ENCODE measurements at places on chromosomes 5 and 9.

GRCh38 chr5:1757511-1757910 lies 42.1 kb downstream of the MRPL36 start:
- DNase-seq = no peak

GRCh38 chr9:87606841-87607521 lies 109.3 kb downstream of the DAPK1 start:
- DNase-seq = no peak

DNA sequence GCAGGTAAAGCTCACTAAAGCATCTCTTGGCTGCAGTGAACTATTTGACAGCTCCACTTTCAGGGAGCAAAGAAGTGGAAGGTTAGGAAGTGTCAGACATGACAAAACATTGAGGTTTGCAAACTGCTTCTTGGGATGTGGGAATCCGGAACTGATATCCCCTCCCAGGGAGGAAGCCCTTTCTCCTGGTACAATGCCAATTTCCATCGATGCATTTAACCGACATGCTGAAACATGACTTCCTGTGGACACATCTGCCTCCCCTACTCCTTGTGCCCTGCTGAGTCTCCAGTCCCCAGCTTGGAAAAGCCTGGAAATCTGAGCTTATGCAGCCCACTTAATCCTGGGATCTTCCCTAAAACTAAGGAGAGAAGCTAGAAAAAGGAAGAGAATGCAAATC lies 323.1 kb upstream of the DAP start:
- DNase-seq = no peak

- DNase-seq = no peak
These were observed 30.1 kb downstream of the SLIT3 start for GRCh38 chr5:169270827-169271226.

- DNase-seq = no peak
These were observed 4.2 kb downstream of the SGCD start for GRCh38 chr5:156331181-156331580.

DNA sequence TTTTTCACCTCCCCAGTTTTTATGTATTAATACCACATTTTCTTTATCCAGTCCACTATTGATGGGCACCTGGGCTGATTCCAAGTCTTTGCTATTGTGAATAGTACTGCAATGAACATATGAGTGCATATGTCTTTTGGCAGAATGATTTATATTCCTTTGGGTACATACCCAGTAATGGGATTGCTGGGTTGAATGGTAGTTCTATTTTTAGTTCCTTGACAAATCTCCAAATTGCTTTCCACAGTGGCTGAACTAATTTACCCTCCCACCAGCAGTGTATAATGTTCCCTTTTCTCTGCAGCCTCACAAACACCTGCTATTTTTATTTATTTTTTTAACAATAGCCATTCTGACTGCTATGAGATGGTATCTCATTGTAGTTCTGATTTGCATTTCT lies 340.2 kb downstream of the ADAMTS6 start:
- DNase-seq = no peak

DNA sequence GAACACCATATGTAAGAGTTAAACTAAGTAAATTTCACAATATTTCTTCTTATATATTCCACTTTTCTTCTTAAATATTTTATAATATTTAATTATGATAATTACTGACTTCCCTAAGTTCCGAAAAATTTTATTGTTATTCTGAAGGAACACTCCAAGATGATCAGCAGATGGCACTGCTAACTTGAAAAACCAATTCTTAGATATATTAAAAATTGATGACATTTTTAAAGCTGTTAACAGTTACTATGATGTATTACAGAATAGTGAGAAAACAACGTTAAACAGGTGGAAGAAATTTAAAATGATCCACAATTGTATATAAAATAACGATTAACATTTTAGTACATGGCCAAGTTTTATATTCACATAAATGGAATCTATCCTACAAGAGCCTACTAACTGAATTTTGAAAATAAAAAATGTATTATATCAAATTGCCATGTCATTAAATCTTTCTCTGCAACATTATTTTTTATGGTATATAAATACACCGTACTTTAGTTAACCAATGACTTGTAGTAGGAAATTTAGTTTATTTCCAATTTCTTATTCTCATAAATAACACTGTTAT lies 30.1 kb upstream of the MUSK start:
- DNase-seq = no peak

DNA sequence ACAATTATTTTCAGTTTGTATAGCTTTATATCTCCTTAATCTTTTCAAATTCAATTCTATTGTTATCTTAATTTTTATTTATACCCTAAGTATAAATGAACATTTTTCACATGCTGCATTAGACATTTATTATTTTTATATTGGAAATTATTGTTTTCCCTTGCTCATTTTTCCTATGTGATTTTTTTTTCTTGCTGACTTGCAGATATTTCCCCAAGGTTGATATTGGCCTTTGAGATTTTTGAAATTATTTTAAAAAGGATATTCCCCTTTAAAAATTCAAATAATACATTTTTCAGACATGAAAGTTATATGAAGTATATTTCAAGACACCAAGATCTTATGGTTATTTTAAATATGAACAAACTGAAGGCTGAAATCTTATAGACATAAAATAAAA lies 234.2 kb downstream of the TRIM36 start:
- DNase-seq = no peak

- DNase-seq = no peak
These were observed 5.7 kb downstream of the GALNT10 start for GRCh38 chr5:154196281-154196680.

DNA sequence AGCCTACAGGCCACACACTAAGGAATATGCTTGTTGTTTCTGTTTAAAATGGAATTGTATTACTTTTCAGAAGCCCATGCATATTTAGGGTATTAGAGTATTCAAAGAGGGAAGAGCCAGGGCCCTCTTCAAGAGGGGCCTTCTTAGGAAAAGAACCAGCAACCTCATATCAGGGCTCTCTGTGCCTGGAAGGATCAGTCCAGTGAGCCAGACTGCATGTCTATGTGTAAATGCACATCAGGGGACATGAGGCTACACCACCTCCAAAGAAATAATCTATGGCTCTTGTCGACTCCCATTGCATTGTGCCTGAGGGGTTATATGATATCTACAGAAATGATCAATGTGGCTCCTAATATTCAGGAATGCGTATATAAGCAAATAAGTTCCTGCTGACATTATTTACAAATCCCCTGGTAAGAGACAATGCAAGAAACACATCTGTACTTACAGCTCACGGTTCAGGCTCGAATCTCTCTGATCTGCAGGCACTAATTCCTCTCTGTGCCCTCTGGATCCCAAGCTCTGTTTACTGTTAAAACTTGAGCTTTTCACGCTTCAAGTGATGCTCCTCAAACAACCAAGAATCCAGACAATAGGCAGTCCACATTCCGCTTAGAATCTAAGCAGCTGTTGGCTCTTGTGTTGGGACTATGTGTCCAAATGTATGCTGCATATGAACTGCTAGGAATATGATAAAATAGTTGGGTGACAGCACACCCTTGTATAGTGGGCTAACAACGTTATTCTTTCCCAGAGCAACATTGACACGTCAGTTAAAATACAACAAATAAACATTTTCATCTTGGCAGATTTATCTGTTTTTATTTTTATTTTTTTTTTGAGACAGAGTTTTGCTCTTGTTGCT lies 150.2 kb upstream of the KLF9 start:
- no peak for DNase-seq

DNA sequence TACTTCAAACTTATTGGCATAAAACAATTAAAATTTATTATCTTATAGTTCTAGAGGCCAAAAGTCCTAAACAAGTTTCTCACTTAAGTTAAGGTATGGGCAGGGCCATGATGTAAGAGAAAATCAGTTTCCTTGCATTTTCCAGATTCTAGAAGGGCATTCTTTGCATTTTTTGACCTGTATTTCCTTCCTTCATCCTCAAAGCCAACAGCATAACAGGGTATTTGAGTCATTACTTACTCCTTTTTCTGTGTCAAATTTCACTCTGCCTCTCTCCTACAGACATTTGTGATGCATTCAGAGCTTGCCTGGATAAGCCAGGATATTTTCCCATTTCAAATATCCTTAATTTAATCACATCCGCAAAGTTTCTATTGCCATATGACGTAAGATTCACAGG lies 1499.0 kb downstream of the EFNA5 start:
- no peak for DNase-seq

- DNase-seq = no peak
These were observed 1435.2 kb upstream of the CDH9 start for GRCh38 chr5:28473531-28474107.

DNA sequence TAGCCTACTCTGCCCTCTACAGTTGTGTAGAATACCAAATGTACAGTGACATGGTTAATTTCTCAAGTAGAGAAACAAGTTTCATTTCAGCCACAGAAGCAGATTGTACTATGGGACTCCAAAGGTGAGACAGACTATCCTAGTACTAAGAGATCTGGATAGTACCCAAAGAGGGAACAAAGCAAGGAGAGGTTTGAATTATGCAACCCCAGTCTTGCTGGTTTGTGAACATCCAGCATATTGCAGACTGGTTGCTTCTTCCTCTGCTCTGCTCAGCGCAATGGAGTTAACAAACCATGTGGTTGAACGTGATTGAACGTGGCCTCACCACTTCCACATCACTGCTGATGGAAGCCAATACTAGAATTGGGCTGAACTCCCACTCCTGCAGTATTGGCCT lies 43.3 kb upstream of the ALDOB start:
- no peak for DNase-seq

DNA sequence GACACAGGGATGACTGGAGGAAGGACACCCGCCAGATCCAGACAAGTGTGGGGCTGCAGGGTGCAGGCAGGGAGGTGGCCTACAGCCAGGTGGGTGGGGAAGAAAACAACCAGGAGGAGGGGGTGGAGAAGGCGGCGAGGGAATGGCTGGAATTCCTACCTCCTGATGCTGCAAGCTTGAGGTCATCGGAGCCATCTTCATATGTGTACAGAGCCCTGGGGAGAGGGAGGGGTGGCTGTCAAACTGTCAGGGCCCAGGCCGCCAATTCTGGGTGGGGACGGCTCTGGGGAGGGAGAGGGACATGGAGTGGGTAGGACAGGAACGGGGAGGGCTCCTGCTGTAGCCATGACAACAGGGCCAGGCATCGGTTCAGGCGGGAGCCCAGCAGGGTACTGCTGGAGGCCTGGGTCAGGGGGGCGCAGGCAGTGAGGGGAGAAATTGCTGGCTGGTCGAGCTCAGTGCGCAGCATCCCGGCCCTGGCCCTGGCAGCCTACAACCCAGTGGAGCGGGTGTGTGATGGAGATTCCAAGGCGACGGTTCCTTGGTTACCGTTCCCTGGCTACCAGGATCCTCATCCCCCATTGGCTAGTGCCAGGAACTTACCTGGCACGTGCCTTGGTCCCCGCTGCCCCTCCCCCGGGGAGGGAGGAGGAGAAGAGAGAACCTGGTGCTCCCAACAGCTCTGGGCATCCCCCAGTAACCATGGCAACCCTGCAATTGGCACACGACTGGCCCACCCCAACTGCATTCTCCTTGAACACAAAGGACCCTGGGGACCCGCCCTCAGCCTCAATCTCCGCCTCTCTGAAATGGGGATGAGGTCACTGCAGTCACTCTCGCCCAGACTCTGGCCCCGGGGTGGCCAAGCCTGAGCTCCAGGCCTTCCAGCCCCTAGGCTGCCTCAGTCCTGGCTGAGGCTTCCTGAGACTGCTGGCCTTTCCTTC lies 4.5 kb downstream of the DBN1 start:
- DNase-seq = no peak

DNA sequence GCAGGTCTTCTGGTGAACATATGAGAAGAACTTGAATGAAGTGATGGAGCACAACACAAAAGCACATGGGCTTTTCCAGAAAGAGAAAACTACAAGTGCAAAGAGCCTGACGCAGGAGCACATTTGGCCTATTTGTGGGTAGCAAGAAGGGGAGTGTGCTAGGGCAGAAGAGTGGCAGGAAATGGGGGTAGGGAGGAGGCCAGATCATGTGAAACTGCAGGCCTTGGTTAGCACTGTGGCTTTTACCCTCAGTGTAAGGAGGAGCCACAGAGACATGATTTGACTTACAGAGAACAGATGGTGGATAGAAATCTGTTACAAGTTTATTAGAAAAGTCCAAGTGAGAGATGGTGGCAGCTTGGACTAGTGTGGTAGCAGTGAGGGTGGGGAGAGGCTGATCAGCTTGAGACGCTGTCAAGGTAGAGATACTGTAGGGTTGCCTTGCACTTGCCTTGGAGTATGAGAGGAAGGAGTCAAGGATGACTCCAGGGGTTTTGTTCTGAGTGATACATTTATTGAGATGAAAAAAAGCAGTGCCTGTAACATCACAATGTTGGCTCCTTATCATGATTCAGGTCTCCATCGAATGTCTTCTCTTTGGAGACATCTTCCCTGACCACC lies 126.7 kb downstream of the PPP2R2B start:
- DNase-seq = no peak

DNA sequence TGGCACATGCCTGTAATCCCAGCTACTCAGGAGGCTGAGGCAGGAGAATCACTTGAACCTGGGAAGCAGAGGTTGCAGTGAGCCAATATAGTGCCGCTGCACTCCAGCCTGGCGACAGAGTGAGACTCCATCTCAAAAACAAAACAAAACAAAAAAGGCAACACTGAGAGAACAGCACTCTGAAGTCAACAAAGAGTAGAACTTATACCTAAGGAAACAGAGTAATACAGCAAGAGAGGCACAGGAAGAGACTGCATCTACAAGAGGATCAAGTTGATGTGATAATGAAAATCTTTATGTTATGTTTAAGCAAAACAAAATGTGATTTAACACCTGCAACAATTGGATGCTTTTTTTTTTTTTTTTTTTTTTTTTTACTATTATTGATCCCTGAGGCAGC lies 33.1 kb downstream of the FYB1 start:
- DNase-seq = no peak

GRCh38 chr9:89844075-89844474 lies 239.3 kb downstream of the GADD45G start:
- DNase-seq = no peak

DNA sequence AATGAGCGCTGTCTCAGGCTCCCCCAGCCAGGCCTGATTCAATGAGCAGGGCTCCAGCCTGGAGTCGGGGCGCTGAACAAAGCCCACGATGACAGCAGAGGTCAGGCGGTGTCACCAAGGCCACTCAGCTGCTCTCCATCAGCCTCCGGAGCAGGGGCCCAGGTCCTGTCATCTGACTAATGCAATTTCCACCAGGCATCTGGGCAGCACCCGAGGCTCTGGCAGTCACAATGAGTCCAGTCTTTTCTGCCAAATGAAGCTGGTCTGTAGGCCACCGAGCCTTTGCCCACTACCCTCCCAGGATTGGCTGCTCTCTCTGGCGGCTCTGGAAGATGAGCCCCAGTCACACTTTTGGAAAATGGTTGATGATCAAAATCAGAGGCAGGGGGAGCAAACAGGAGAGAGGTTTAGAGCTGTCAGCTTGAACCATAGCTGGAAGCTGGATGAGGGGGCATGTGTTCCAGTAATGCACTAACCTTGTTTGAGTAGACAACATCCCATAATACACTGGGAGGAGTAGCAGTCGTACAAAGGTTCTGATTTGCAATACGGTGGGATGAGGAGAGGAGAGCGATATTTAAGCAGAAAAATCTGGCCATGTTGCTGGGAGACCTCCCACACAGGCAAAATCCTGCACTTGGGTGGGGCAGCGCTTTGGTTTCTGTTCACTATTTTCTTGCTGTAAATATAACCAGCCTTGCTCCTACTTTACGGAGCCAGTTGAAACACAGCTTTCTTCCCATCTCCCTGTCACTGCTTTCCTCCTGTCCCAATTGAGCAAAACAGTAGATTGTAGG lies 306.4 kb upstream of the PANK3 start:
- DNase-seq = no peak
